Stimulated activated CD4-positive, alpha-beta T cell treated with anti-CD3 and anti-CD28 coated beads, TNF-alpha, amount 100 ng/mL, for 1 hour (primary cell): ENCODE measurements at places on chromosomes 12 and 14.

DNA sequence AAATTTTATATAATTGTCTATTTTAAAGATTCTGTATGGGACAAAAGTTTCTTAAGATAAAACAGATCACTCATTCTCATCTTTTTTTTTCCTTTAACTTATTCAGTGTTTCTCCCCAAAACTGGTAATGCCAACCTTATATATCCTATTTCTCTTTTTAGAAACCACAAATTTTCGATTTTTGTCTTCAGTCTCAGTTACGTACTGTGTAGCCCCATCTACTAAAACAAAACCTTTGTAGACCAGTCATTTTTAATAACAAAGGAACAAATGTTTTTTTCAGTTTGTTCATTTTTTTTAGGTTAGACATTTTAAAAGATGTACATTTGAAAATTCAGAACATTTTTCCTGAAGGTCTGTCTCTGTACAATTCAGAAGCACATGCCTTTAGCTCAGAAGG, 18.2 kb downstream of the PNMA1 start:
- DNase-seq: no peak

DNA sequence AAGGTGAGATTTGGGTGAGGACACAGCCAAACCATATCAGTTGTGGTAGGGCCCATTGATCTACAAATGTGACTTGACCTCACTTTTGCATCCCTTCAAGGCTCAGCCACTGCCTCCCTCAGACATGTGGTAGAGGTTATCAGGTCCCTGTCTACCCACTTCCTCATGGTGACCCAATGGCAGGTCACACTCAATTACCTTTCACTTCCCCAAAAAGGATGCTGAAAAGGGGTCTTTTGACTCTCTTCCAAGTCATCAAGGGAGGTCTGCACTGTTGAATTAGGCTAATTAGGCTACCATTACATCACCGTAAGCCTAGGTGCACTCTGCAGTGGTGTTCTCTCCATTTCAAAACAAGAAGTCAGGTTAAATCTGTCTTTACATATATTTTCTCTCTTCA, 22.6 kb upstream of the DRAM1 start:
- no peak for DNase-seq

DNA sequence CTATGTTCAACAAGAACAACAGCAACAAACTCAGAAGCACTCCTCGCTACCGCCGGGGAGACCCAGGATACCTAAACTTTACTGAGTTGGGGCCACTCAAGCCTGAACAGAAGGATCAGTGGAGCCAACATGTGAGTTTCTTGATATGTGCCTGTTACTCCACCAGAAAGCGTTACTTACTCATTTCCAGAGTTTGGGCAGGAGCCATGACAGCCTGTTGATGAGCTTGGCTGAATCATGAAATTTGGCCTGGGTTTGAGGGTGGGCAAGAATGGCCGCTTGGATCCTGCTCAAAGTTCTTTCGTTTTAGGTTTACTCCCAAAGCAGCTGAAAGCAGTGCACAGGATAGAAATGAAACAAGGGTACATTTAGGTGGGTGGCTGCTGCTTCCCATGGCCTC, 12.0 kb upstream of the GALNT6 start:
- no peak for DNase-seq

GRCh38 chr12:66803930-66804329, 125.1 kb upstream of the GRIP1 start:
- no peak for DNase-seq

- DNase-seq: no peak
Measured at GRCh38 chr12:109919456-109919855, 19.4 kb downstream of the TCHP start.
